ENCODE measurements at places on chromosomes 13 and 19. TPM values are rescaled to one million over a fixed set of nuclear protein-coding genes. Genes with fewer than 3 reads are reported as not detected.

GRCh38 chr13:98285317-98285716, 108.2 kb upstream of the RNF113B start:
- DNase-seq, result no peak

GRCh38 chr19:1961000-1961883, 20.3 kb downstream of the CSNK1G2 start:
- DNase-seq, result no peak

GRCh38 chr13:26037302-26037701, 14.5 kb downstream of the SHISA2 start:
- no peak for DNase-seq

DNA sequence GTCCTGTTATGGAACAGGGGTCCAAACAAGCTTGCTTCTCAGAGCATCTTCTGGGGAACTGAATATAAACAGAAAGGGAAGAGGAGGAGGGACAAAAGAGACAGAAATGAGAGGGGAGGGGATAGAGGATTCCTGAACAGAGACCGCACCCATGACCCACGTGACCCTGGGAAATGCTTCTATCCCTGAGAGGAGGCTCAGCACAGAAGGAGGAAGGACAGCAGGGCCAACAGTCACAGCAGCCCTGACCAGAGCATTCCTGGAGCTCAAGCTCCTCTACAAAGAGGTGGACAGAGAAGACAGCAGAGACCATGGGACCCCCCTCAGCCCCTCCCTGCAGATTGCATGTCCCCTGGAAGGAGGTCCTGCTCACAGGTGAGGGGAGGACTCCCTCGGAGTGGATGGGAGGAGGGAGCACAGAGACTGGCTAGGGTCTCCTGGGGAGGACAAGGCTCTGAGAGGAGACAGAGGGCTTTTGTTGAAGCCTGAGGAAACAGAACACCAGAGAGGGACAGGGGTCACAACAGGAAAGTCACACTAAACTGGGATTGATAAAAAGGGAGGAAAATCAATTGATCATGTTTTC, at the start of gene CEACAM6:
TSS of gene CEACAM6 (plus strand) at position 203 of the 586 bp plus-strand sequence. CDS start at position 312, 109 bp downstream.
- DNase-seq, result no peak

GRCh38 chr13:23567906-23568460, 2.2 kb upstream of the TNFRSF19 start:
- DNase-seq, result no peak

- no peak for DNase-seq
Observed at GRCh38 chr19:40136818-40137217, 46.1 kb upstream of the ZNF780A start.

DNA sequence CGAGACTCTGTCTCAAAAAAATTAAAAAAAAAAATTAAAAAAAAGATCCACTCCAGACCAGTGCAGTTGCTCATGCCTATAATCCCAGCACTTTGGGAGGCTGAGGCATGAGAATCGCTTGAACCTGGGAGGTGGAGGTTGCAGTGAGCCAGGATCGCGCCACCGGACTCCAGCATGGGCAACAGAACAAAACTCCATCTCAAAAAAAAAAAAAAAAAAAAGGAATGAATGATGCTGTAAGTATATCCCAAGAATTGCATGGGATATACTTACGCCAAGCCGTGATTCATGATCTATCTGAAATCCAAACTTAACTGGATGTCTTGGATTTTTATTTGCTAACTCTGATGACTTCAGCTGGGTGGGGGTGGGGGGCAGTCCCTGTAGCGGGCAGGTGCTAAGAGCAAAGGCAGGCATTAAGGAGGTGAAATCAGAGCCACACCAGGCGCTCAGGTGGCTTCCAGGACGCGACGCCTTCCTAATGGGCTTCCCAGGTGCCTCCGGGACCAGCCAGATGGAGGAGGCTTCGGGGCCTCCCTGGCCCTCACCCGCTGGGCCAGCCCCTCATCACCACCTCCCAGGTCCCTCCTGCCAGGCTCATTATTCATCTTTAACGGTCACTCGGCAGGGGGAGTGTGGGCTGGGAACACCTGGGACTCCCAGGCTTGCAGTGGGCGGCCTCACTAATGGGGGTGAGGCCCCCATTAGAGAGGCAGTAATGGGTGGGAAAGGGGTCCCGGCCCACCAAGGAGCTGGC, 11.4 kb upstream of the FUT5 start:
- DNase-seq, result no peak

- DNase-seq, result no peak
Observed at GRCh38 chr13:109208522-109208921, 577.9 kb downstream of the IRS2 start.

GRCh38 chr13:25690582-25690981, 318.8 kb downstream of the ATP8A2 start:
- DNase-seq, result no peak

DNA sequence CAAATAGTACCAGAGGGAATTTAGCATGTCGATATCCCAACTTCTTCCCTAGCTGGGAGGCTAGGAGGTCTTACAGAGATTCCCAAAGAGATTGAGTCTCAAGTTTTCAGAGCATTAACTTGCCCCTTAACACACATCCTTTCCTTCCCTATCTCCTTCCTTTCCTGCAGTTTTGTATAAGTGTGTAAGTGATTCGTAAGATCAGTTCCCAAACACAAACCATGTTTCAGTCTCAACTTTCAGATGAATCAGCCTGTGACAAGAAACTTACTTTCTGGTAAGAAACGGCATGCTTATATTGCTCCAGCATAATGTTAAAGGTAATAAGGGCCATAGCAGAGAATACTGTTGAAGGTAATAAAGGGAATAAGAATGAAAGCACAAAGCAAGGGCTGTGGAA, 472.2 kb downstream of the LIG4 start:
- DNase-seq, result no peak

GRCh38 chr19:15294561-15294990, 37.8 kb downstream of the BRD4 start:
- DNase-seq, result no peak

DNA sequence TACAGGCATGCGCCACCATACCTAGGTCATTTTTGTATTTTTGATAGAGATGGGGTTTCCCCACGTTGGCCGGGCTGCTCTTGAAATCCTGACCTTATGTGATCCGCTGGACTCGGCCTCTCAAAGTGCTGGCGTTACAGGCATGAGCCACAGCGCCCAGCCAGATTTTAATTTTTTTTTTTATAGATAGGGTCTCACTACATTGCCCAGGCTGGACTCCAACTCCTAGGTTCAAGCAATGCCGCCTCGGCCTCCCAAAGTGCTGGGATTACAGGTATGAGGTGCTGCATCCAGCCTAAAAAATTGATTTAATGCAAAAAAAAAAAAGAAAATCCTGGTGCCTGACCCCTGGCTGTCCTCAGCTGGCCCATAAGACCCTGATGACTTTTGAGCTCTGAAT, 24.9 kb upstream of the CERS4 start:
- no peak for DNase-seq

DNA sequence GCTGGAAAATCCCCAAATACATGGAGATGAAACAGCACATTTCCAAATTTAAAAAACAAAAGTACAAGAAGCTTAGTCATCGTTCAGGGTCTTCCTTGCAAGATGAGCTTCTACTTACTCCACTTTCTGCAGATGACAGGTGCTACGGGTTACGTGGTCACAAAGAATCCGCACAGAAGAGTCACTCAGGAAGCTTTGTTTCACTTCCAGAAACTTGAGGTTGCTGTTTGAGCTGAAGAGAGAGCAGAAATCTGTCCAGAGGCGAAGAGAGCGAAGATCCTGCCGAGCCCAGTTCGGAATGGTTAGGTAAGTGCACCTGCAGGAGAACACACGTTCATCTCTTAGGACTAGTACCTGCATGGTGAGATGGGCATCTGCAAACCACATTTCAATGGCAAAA, 9.4 kb downstream of the NLRP7 start:
- DNase-seq, result peak; percentile 74

- no peak for DNase-seq
Observed at GRCh38 chr13:95605448-95606125, 38.9 kb downstream of the DZIP1 start.

- no peak for DNase-seq
Observed at GRCh38 chr19:17842663-17843291, 5.0 kb downstream of the JAK3 start.

DNA sequence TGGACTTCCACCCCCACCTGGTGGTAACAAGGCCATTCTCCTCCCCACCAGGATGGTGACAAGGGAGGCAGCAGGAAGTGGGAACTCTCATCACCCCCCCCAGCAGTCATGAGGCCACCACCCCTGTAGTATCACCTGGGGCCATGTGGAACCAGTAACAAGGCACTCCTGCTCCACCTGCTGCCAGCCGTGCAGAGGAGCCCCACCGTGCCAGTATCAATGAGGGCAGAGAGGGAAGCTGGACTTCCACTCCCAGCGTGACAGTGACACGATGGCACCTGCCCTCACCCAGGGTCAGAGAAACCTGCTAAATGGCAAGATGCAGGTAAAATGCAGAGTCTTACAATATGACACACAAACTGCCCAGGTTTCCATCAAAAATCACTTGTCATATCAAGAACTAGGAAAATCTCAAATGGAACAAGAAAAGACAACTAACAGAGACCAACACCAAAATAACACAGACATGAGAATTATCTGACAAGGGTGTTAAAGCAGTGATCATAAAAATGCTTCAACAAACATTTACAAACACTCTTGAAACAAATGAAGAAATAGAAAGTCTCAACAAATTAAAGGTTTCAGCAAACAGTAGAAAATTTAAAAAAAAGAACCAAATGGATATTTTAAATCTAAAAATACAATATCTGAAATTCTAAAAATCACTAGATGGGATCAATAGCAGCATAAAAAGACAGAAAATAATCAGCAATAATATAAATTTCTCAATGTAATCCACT, 9.1 kb upstream of the SPACA7 start:
- no peak for DNase-seq

- no peak for DNase-seq
Observed at GRCh38 chr13:20843166-20843565, 59.4 kb downstream of the XPO4 start.

GRCh38 chr13:50080203-50080910, 65.1 kb downstream of the KCNRG start:
- DNase-seq, result no peak

GRCh38 chr13:98226496-98226895, 49.4 kb upstream of the RNF113B start:
- DNase-seq, result no peak

- no peak for DNase-seq
Observed at GRCh38 chr13:113471844-113472243, 18.6 kb upstream of the ADPRHL1 start.

- DNase-seq, result no peak
Observed at GRCh38 chr19:29289020-29289419, 76.1 kb upstream of the UQCRFS1 start.

GRCh38 chr13:109707044-109707741, 79.2 kb downstream of the IRS2 start:
- no peak for DNase-seq

DNA sequence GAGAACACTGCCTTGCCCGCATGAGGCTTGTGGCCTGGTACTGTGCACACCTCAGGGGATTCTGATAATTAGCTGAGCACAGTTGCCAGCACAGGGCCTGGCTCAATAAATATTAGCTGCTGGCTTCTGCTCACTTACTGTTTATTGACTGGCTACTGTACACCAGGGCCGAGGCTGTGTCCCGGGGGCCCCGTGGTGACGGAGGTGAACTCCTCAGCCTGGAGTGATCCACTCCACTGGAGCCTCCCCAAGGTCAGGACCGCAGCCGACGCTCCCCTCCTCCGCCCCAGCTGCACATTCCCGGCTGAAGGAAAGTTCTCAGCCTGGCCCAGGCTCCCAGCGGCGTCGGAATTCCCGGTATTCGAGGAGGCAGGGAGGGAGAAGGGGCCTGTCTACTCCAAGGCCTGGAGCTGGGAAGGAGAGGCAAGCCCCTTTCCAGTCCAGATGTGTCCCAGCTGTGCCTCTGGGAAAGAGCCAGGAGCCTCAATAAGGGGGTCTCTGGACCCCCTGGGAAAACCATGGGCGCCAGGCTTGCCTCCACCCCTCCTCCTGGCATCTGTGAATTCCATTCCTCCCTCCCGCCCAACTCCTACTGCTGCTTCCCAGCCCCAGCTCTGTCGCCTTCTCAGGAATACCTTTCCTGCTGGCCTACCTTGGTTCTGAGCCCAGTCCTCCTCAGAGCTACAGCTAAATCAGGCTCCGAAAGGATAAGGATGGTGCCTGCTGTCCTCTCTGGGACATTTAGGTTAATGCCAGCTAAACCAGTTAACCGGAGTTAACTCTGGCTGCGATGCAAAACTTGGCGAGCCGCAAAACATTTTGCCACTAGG, 7.3 kb downstream of the RPS16 start:
- DNase-seq, result no peak

DNA sequence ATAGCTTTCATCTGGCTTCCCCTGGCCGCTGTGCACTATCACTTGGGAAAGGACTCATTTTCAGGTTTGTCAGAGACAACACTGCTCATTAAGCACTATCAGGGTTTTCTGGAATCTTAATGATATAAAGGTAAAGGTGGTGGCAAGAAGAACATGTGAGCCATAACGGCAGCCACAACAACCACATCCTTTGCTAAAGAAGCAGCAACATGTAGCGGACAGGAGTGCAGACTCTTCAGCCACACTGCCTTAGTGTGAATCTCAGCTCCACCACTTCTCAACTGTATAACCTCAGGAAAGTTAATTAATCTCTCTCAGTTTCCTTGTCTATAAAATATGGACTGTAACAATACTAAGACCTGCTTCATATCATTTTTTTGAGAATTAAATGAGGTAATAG, 24.1 kb upstream of the MIR17HG start:
- DNase-seq, result no peak

DNA sequence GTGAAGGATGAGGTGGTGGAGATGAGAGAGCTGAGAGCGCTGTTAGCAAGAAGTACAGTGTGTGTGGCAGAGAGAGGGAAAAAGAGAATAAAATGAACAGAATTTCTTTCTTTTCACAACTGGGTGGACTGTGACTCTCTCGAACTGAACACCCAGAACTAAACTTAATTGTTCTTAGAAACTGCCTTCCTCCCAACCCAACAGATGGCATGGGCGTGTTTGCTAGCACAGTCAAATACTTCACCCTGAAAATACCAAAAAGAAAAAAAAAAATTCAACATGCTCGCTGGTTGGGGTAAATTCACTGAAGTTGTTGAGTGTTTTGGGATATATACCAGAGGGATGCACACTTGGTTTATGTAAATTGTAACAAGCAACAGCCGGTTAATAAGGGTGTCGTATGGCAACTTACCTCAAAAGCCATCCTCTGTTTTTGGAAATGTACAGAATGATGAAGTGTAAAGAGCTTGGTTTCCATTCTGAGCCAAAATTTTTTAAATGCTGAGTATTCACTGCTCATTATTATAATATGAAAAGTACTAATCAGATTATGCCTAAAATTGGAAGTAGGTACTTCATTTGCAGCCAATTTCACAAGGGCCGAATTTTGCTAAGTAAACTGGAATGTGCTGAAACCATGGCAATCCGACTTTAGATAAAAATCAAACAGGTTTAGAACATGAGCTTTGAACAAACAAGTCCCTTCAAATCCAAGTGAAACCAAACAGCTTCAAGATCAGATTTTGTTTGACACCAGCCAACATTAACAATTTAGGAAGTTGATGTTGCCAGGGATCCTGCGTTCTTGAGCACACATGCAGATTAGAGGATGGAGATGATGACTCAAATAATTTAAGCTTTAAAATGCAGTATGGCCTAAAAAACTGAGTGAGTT, 115.8 kb downstream of the ZIC5 start:
- DNase-seq, result no peak

ZNF738 gene
- 11.4 TPM for total RNA-seq

ADAMTSL5 gene
- 0.51 TPM for total RNA-seq

SELENOV gene
- not detected for total RNA-seq

ZNF729 gene
- total RNA-seq, result not detected

FBXO27 gene
- 10.8 TPM for total RNA-seq

DLEU7 gene
- total RNA-seq, result not detected

ADGRE2 gene
- 8.9 TPM for total RNA-seq

IQCN gene
- total RNA-seq, result 0.54 TPM

SULT2A1 gene
- total RNA-seq, result 0.16 TPM

SIAH3 gene
- not detected for total RNA-seq

KLK2 gene
- total RNA-seq, result 1.6 TPM

CEACAM20 gene
- not detected for total RNA-seq

ATP1A3 gene
- 0.72 TPM for total RNA-seq

GIPR gene
- 25.6 TPM for total RNA-seq

All from GM12878 (cell line).